Progenitor cell of endocrine pancreas (in vitro differentiated cells): ENCODE measurements at places on chromosomes 16 and 17. TPM values are rescaled to one million over a fixed set of nuclear protein-coding genes. Genes with fewer than 3 reads are reported as not detected.

DNA sequence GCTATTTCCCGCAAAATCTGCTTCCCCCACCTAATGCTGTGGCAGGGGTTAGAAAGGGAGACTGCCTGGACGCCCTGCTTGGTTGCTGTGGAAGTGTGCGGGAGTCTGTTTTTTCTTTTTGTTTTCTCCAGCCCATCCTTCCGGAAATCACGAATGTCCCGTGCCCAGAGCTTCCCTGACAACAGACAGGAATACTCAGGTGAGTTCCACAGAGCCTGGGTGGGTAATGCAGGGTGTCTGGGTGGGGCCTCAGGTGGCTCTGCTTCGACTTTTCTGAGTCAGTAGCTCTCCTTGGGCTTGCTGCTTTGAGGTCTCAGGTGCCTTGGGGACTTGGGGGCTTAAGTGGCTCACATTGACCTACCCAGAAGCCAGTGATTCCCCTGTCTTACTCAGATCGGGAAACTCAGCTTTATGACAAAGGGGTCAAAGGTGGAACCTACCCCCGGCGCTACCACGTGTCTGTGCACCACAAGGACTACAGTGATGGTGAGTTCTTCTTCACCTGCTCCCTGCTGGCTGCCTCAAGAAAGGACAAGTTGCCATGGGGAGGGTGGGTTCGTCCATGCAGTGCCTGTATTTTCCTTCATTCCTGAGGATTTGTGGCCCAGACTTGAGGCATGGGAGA is 11.4 kb downstream of the LIMD2 start:
- H3K4me3 ChIP-seq: no peak overlapping the region
- DNase-seq: no peak
- H3K36me3 ChIP-seq: peaks cover 2% of the 10 kb centered on the region

DNA sequence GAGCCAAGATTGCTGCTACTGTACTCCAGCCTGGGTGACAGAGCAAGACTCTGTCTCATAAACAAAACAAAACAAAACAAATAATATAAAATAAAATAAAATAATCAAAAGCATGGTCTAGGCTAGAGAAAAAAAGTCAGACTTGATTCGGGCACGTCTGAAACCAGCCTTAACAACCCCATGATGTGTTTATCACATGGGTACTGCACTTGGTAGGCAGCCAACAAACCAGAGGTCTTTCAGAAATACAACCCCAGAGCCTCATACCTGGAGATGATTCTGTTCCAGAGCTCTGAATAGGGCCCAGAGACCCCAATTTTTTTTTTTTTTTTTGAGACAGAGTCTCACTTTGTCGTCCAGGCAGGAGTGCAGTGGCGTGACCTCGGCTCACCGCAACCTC is 9.6 kb upstream of the HAPSTR1 start:
- no peaks in the 10 kb centered on the region for H3K27me3 ChIP-seq
- DNase-seq: no peak
- H3K27ac ChIP-seq: no peak overlapping the region
- no peak overlapping the region for H3K4me3 ChIP-seq
- H3K4me1 ChIP-seq: no peaks in the 10 kb centered on the region

DNA sequence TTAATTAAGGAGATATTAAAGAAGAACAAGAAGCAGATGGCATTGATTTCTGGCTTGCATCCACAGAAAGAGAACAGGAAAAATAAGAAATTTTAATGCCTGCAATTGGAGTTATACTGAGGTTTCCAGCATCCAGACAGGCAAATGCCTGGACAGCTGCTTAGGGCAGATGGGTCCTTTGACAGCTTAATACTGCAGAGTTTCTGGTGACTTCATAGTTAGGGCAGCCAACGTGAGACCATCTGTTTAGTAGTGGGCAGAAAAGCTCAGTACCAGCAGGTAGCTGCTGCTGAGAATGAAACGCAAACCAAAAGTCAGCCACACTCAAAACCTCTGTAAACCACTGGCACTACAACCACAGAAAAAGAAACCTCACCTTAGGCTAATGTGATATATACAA is 109.8 kb downstream of the CDK5R1 start:
- H3K4me3 ChIP-seq: no peak overlapping the region
- no peaks in the 10 kb centered on the region for H3K27me3 ChIP-seq
- no peak for DNase-seq
- H3K4me1 ChIP-seq: no peaks in the 10 kb centered on the region
- H3K36me3 ChIP-seq: peaks cover 11% of the 10 kb centered on the region
- no peak overlapping the region for H3K27ac ChIP-seq

The UBE2Z gene
- total RNA-seq: 94.1 and 100 TPM in 2 replicates

The ZNF469 gene
- 0.05 and 0.07 TPM in 2 replicates for total RNA-seq

The DYNLRB2 gene
- total RNA-seq: 2.2 and 3.6 TPM in 2 replicates

The PRSS36 gene
- 0.65 and 0.69 TPM in 2 replicates for total RNA-seq
